ENCODE measurements at places on chromosomes 6 and 20.

GRCh38 chr6:145384503-145384902, 350.8 kb downstream of the EPM2A start:
- no peak for DNase-seq

DNA sequence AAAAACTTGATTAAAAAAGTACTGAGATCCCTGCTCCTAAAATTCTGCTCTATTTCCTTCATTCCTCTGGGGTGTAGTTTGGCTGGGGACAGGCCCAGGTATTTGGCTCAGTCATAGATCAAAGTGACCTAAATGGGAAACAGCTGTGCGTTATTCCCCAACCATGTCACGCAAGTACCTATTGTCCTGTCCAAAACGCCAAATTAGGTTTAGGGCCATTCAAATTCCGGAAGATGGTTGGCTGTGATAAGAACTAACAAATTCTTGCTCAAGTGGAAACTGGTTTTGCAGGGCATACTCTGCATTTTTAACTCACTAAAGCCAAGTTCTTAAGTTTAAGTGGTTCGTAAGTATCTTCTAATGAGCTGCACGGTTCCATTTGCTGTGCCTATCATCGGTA, 147.6 kb upstream of the TMEM170B start:
- DNase-seq = no peak

- no peak for DNase-seq
Observed at GRCh38 chr6:136763255-136763654, 29.0 kb downstream of the MAP3K5 start.

- no peak for DNase-seq
Observed at GRCh38 chr6:23448281-23448680, 677.7 kb upstream of the NRSN1 start.

- DNase-seq = no peak
Observed at GRCh38 chr6:158357570-158358216, 45.4 kb downstream of the TULP4 start.

GRCh38 chr6:132515386-132515785, 2.5 kb upstream of the STX7 start:
- DNase-seq = no peak

GRCh38 chr6:151191527-151191926, 48.2 kb upstream of the AKAP12 start:
- no peak for DNase-seq

DNA sequence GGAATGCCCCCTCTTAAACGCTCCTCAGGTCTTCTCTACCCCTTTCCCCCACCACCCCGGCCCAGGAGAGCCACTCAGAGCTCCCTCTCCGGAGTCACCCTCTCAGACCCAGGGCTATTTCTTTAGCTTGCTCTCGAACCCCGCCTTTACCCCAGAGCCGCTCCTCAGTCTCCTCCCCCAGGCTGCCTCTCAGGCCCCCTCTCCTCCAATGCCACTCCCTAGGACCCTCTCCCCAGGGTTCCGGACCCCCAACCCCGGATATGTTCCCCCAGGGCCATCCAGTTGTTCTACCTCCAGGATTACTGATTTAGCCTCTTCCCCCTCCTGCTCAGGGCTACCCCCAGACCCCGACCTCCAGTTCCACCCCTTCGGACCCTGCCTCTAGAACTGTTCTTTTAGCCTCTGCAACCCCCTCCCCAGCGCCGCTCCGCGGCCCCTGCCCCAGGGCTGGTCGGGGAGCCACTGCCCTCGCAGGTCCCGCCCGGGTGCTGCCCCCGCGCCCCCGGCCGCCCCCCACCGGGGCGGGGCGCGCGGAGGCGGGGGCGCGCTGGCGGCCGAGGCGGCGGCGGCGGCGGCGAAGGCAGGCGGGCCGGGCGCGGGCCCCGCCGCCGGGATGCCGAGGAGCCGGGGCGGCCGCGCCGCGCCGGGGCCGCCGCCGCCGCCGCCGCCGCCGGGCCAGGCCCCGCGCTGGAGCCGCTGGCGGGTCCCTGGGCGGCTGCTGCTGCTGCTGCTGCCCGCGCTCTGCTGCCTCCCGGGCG, at the start of gene MMP24:
Gene MMP24 (plus strand): TSS at position 565 of the 758 bp plus-strand sequence. CDS start 49 bp downstream, at position 614.
- no peak for DNase-seq

Measured in inflammatory macrophage treated with lipopolysaccharide for 4 hours (primary cell).